ENCODE measurements at places on chromosomes 6 and 20.

GRCh38 chr20:24934101-24934661 lies 14.9 kb upstream of the CST7 start:
- no peak for DNase-seq

DNA sequence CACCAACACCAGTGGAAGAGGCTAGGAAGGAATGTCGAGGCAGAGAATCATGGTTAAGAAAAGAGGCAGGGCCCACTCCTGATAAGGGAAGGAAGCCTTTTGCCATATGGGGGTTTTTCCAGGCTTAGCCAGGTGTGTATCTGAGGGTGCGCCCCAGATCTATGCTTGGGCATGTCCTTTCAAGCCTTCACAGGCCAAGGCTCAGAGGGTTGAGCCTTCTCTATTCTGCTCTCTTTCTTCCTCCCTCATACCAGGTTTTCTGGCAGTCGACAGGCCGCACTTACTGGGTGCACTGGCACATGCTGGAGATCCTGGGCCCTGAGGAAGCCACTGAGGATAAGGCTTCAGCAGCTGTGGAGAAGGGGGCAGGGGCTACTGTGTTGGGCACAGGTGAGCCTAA lies 4.7 kb downstream of the CUL9 start:
- no peak for DNase-seq

- no peak for DNase-seq
Measured at GRCh38 chr6:156969233-156969632, 192.1 kb downstream of the ARID1B start.

GRCh38 chr6:169793408-169793807 lies 42.0 kb downstream of the ERMARD start:
- no peak for DNase-seq

DNA sequence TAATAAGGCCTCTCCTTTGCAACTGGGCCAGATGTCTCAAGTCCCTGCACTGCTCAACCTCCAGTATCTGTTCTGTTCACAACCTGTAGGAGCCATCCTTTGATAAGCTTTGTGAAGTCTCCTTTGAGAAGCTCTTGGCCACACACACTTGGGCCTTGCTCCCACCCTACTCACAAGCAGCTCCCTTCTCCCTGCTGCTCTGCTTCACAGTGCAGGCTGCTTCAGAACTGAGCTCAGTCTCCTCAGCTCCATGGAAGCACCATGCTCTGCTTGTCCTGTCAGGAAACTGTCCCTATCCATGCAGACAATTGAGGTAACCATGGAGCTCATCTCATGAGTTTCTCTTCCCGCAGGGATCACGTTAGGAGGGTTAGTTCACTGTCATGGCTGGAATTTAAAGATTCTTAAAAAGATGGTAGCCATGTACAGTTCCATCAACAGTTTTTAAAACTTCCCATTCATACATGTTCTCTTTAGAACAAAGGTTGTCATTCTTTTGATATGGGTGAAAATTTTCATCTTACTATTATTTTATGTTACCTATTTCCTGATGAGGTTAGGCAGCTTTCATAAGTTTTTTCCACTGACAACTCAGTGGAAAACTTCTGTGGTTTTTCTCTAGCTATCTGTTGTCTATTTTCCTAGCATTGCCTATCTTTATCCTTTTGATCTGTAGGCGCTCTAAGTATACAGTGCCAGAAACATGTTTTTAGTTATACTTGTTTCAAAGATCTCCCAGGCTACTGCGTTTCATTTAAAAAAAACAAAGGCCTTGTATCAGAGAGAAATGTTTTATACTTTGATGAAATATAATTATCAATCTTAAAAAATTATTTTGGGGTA lies 62.6 kb downstream of the AK9 start:
- DNase-seq: no peak

DNA sequence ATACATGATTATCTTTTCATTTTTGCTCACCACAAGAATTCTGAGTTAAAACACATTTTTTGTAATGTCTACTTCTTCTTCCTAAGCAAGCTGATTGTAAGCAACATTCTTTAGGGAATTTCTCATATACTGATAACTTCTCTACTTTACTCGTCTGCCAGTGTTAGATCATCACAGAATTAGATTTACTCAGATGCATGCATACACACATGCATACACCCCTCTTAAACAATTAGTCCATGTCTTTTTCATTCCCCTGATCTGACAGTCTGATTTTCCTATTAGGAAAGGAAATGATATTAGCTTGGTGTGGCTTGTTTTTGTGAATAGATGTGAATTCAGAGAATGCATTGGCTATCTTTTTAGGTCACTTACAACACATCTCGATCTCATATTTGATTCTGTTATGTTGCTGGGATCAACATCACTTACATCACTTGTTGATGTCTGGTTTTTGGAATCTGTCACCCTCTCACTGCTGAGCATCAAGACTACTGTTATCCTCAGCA lies 91.4 kb downstream of the FIG4 start:
- no peak for DNase-seq

DNA sequence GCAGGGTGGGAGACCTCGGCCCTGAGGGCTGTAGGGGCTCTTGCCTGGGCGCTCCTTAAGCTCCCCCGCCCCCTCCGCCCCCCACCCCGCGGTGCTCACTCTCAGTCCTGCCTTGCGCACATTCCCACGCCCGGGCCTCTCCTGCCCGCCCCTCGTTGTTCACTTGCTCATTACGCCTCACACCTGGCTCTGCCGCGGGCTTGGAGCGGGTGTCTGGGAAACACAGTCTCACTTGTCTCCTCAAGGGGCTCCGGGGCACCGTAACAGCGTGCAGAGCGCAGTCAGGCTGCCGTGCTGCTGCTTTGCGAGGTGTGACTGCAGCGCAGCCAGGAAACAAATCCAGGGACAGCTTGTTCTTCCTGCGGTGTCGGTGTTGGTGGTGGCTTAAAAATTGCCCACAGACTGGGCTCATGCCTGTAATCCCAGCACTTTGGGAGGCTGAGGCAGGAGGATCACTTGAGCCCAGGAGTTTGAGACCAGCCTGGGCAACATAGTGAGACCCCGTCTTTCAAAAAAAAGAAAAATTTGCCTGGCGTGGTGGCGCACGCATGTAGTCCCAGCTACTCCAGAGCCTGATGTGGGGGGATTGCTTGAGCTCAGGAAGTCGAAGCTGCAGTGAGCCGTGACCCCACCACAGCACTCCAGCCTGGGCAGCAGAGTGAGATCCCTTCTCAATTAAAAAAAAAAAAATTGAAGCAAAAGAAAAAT lies 4.6 kb downstream of the NPBWR2 start:
- DNase-seq: no peak

- no peak for DNase-seq
Measured at GRCh38 chr20:4886771-4887527, 114.4 kb downstream of the SLC23A2 start.

GRCh38 chr20:21027569-21027968 lies 78.6 kb downstream of the LINC00237 start:
- DNase-seq: no peak

DNA sequence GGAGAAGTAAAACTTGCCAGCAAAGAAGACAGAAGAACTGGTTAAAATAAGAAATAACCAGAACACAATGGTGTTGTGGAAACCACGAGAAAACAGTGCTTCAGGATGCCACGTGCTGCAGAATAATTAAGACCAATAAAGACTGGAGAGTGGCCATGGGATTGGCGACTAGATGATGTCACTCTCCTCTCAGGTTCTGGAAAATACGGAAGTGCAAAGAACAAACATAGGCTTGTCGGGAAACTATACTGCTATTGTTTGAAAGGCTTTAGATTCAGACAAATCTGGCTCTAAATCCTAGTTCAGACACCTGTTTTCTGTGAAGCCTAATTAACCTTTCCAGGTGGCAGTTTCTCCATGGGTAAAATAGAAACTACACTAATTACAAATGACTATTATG lies 138.4 kb upstream of the STXBP5 start:
- DNase-seq: no peak
